Thoracic aorta (tissue), 2 donors: ENCODE measurements at places on chromosomes 2 and 18. TPM values are rescaled to one million over a fixed set of nuclear protein-coding genes. Genes with fewer than 3 reads are reported as not detected.

- peaks cover 6% of the 10 kb centered on the region for H3K36me3 ChIP-seq
- no peak overlapping the region for H3K27ac ChIP-seq
- H3K27me3 ChIP-seq, result no peaks in the 10 kb centered on the region
- H3K4me3 ChIP-seq, result no peak overlapping the region
- peaks cover 11% of the 10 kb centered on the region for H3K4me1 ChIP-seq
These were observed 47.7 kb downstream of the TTC21B start for GRCh38 chr2:165905854-165906253.

DNA sequence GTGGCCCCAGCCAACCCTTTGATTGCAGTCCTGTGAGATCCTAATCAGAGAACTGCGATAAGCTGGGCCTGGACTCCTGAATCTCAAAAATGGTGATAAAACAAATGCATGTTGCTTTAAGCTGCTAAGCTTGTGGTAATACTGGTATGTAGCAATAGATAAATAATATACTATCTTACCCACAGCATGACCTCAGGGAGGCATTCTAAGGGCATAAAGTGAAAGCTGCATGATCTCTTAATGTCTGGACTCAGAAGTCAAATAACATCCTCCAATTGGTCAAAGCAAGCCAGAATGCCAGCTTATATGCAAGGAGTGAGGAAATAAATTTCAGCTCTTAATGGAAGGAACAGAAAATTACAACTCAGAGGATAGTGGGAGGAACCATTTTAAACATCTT lies 246.1 kb downstream of the FSIP2 start:
- no peak overlapping the region for H3K27ac ChIP-seq
- no peak for DNase-seq
- H3K4me3 ChIP-seq, result no peak overlapping the region
- H3K4me1 ChIP-seq, result no peaks in the 10 kb centered on the region
- H3K36me3 ChIP-seq, result no peaks in the 10 kb centered on the region

MFSD6 gene
- 75.1 TPM for total RNA-seq

- H3K4me3 ChIP-seq, result no peak overlapping the region
- H3K27ac ChIP-seq, result no peak overlapping the region
- H3K4me1 ChIP-seq, result no peaks in the 10 kb centered on the region
- no peaks in the 10 kb centered on the region for H3K27me3 ChIP-seq
- H3K36me3 ChIP-seq, result no peaks in the 10 kb centered on the region
- no peak for DNase-seq
These were observed 135.8 kb downstream of the METTL8 start for GRCh38 chr2:171297956-171298355.

CHRND gene
- total RNA-seq, result not detected

DNA sequence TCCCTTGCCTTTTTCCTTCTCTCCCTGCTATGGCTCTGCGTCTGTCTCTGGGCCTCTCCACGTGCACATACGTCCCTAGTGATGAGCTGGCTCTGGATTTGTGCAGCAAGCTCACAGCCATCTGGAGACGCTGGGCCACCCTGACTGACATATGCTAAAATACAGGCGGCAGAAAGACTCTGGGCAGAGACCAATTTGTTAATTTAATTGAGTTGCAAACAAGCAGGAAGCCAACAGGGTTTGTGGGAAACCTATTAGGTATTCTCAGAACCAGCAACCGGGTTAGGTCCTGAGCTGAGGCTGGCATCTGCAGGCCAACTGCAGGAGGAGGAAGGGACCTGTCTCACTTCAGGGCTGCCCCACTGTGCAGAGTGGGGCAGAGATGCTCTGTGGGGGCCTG lies 53.5 kb upstream of the SMAD2 start:
- DNase-seq, result no peak
- no peaks in the 10 kb centered on the region for H3K4me1 ChIP-seq
- no peaks in the 10 kb centered on the region for H3K27me3 ChIP-seq
- H3K27ac ChIP-seq, result no peak overlapping the region
- H3K36me3 ChIP-seq, result no peaks in the 10 kb centered on the region

- H3K27ac ChIP-seq, result peak overlapping the region; percentile 97
- peaks cover 16% of the 10 kb centered on the region for H3K4me1 ChIP-seq
- no peaks in the 10 kb centered on the region for H3K27me3 ChIP-seq
- H3K36me3 ChIP-seq, result no peaks in the 10 kb centered on the region
- H3K4me3 ChIP-seq, result peak overlapping the region; percentile 78
- no peak for DNase-seq
These were observed 465 bp downstream of the SEPTIN10 start for GRCh38 chr2:109613081-109613921.

- H3K27ac ChIP-seq, result no peak overlapping the region
- H3K4me1 ChIP-seq, result peaks cover 20% of the 10 kb centered on the region
- H3K4me3 ChIP-seq, result no peak overlapping the region
- no peaks in the 10 kb centered on the region for H3K36me3 ChIP-seq
These were observed 14.0 kb downstream of the ALPG start for GRCh38 chr2:232420463-232421188.

CKAP2L gene
- total RNA-seq, result not detected

GRCh38 chr2:196309691-196310090 lies 138.3 kb upstream of the STK17B start:
- H3K27ac ChIP-seq, result no peak overlapping the region
- no peaks in the 10 kb centered on the region for H3K27me3 ChIP-seq
- no peak for DNase-seq
- no peak overlapping the region for H3K4me3 ChIP-seq
- peaks cover 26% of the 10 kb centered on the region for H3K4me1 ChIP-seq
- H3K36me3 ChIP-seq, result no peaks in the 10 kb centered on the region

GRCh38 chr2:239368321-239368720 lies 32.5 kb downstream of the HDAC4 start:
- no peak overlapping the region for H3K27ac ChIP-seq
- no peak for DNase-seq
- no peaks in the 10 kb centered on the region for H3K4me1 ChIP-seq
- H3K27me3 ChIP-seq, result no peaks in the 10 kb centered on the region

- no peak overlapping the region for H3K27ac ChIP-seq
- no peaks in the 10 kb centered on the region for H3K4me1 ChIP-seq
- DNase-seq, result no peak
- no peaks in the 10 kb centered on the region for H3K27me3 ChIP-seq
These were observed 24.3 kb downstream of the ADD2 start for GRCh38 chr2:70743677-70744076.

GRCh38 chr18:59718108-59718463 lies 20.9 kb upstream of the CCBE1 start:
- H3K27me3 ChIP-seq, result no peaks in the 10 kb centered on the region
- no peak overlapping the region for H3K27ac ChIP-seq

DNA sequence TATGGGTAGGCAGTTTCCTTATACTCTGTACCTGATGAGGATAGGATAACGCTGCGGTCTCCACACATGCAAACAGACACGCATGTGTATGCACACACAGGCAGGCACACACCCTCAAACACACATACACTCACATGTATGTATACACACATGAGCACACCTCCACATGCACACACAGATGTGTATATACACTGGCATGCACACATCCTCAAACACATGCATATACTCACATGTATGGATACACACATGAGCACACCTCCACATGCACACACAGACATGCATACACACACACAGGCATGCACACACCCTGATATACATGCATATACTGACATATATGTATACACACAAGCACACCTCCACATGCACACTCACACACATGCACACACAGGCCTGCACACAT lies 267.8 kb upstream of the HDAC4 start:
- H3K27ac ChIP-seq, result no peak overlapping the region
- H3K27me3 ChIP-seq, result no peaks in the 10 kb centered on the region
- H3K4me3 ChIP-seq, result no peak overlapping the region
- DNase-seq, result no peak

GRCh38 chr2:127069003-127069402 lies 38.0 kb downstream of the BIN1 start:
- H3K4me3 ChIP-seq, result no peak overlapping the region
- DNase-seq, result no peak
- H3K4me1 ChIP-seq, result peaks cover 17% of the 10 kb centered on the region
- no peaks in the 10 kb centered on the region for H3K36me3 ChIP-seq

DNAJC5G gene
- total RNA-seq, result not detected

HOXD12 gene
- not detected for total RNA-seq

COLEC12 gene
- 21.3 TPM for total RNA-seq

DNA sequence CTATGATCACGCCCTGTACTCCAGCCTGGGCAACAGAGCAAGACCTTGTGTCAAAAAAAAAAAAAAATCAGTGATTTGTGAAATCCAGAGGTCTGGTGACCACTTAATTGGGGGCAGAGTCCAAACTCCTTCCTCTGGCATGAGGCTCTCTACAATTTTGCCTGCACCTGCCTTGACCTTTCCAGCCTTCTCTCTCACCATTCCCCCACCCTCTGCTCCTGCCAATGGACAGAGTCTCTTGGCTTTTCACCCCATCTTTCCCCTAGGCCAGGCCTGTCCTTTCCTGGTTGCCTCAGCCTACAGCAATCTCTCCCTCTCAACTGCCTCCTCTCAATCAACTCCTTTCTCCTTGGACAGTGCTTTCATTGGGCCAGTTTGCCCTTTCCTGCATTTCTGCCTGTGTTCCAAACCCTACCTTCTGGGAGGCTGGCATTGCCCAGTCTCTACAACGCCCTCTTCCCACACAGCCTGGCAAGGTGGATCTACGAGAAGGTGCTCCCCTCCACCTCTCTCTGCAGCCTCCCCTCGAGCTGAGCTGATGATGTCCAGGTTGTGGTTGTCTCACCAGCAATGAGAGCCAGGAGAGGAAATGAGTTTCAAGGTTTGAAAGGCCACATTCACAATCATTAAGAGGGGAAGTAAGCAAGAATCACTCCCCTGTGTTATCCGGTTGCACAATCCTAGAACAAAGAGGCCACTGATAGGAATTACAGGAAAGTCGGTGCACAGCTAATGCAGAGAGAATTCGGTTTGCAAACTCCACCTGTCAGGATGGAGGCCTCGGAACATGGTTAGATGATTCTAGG lies 39.5 kb upstream of the NPAS2 start:
- H3K4me3 ChIP-seq, result no peak overlapping the region
- no peak overlapping the region for H3K27ac ChIP-seq

PROKR1 gene
- not detected for total RNA-seq

DNA sequence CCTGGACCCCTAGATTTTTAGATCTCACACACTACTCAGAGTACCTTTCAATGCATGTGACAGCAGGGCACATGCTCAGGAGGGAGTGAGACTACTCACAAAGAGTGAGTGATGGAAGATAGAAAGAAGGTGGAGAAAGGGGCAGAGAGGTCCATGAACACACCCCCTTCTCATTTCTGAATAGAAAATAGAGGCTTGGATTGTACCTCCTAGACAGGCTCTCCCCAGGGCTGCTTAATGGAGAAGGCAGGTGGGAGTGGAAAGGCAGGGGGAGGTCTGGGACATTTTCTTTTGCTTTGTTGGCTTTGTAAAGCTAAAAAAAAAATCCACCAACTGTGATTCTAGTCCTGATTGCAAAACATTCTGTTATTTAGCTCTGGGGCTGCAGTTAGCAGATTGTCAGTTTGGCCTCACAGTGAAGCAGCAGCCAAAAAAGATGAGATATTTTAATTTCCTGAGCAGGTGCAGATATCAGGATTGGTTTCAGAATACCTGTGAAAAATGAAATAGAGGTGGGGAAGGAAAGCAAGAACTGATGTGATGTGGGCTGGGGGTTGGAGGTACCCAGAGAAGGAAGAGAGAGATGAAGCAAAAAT lies 119.3 kb upstream of the GYPC start:
- no peaks in the 10 kb centered on the region for H3K36me3 ChIP-seq
- no peaks in the 10 kb centered on the region for H3K4me1 ChIP-seq
- H3K4me3 ChIP-seq, result no peak overlapping the region
- no peak for DNase-seq
- no peak overlapping the region for H3K27ac ChIP-seq

SPDYA gene
- total RNA-seq, result 5.3 TPM
